ENCODE measurements at places on chromosomes 6 and 20.

DNA sequence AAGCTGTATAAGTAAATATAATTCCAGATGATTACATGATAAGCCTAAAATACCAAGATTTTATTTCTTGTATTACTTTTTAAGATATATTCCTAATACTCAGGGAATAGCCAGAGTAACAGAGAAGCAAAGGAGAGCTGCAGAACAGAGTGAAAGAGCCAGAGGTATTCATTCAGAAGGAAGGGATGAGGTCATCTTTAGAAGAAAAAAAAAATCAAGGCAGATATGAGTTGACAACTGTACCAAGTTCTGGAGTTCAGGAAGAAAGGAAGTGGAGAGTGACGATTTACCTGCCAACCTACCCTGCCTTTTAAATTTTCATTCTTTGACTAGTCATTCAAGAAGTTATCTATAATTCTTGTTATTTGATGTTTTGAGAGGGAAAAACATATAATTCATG lies 28.8 kb upstream of the NHSL1 start:
- DNase-seq: no peak

DNA sequence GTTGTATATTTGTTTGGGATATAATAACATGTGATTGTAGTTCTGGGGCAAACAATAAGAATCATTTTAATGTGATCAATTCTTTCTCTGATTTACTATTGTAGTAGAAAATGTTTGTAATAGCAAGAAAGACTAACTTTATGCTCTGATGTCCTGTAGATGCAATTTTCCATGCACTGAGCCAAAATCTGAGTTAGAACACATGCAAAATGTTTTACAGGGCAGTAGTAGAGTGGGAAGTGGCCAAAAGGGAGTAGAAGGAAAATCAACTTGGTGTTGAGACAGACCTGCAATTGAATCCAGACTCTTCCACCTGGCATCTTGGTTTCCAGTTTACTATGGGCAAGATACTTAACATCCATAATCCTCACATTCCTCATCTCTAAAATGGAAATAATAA lies 93.5 kb upstream of the BMP5 start:
- no peak for DNase-seq

DNA sequence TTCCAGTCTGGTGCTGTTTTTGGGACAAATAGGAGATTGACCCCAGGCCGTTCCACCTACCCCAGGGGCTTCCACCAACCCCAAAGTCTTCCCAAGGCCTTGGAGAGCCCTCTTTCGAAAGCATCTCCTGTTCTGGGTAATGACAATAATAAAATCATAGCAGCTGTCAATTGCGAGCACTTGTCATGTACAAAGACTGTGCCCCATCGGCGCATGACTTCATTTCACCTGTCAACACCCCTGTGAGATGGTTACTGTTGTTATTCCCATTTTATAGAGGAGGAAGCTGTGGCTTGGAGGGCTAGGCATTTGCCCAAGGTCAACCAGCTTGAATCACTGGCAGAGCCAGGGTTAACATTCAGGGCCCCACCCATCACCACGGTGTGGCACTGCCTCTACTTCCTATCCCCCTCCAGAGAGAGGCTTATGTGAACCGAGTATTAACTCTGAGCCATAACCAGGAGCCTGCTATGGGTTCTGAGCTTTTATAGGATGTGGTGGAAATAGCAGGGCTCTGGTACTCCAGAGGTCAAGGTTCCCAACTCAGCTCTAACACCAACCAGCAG lies 51.2 kb downstream of the HNF4A start:
- no peak for DNase-seq

DNA sequence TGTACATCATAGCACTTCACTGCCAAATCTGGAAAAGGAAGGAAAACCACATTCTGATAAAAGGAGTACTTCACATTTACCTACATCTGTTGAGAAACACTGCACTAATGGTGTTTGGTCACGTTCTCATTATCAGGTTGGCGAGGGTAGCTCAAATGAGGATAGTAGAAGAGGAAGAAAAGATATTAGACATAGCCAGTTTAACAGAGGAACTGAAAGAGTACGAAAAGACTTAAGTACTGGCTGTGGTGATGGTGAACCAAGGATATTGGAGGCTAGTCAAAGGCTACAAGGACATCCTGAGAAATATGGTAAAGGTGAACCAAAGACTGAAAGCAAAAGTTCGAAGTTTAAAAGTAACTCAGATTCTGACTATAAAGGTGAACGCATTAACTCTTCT lies 32.0 kb upstream of the GJA10 start:
- DNase-seq: no peak

DNA sequence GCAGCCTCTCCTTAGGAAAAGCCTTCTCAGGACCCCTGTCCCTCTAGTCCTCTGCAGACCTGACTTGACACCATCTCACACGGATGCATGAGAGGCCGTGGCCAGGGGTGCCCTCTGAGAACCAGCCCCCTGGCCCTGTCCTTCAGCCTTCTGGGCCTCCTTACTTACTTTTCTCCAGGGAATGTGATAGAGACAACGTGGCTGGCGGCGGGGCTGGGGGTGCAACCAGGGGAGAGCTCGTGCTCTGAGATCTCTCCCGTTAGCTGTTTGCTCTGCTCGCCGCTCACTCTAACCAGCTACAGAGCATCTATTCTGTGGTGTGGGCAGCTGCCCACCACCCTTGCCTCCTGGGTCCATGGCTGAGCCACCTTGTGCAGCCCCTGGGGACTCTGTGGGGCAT lies 14.7 kb downstream of the GPR31 start:
- no peak for DNase-seq

DNA sequence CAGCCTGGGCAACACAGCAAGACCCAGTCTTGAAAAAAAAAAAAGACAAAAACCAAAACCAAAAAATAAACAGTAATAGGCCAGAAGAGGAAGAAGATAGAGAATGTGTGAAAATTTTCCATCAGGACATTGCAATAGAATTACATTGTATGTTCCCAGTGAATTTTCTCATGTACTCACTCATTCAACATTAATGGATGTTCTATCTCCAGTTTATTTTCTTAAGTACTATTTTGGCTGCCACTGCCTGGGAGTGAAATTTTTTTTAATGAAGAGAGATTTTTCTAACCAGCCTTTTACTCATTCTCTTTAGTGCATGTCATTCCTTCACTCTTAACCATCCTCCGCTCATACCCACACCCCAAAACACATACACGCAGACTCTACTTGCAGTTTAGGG lies 282.8 kb downstream of the ALDH8A1 start:
- DNase-seq: no peak

- DNase-seq: no peak
These were observed 411 bp downstream of the DSN1 start for GRCh38 chr20:36773107-36773596.

- DNase-seq: no peak
These were observed 1.9 kb downstream of the GCNT2 start for GRCh38 chr6:10522929-10523573.

DNA sequence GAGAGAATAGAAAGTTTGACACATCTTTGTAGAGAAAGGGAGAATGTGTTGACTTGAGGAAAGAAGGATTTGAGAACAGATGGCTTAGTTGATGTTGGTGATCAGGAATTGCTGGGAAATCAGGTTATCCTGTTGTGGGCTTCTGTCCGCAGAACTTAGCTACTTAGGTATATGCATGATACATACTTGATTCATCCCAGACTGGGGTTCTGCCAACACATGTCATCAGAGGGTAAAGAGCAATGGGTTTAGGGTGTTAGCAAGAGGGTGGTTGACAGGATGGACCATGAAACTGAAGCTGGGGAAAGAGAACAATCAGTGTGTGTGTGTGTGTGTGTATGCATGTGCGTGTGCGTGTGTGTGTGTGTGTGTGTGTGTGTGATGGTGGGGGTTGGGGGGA lies 50.6 kb upstream of the NELFCD start:
- DNase-seq: no peak

DNA sequence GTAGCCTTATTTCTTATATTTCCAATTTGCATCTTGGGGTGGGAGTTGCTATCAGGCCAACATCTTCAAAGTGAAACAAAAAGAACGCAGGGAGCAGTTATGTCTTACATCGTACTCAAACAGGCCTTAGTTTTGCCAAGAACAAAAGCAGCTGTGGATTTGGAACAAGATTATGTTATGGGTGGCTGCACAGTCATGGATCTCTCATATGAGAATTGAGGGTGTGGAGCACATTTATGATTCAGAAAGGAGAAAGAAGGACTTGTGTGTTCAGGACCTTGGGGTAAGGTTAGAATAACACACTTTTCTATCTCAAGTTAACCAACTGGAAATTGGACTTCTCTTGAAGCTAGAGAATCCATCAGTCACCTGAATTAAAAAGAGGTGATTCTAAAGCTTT lies 259.9 kb downstream of the FOXA2 start:
- no peak for DNase-seq

DNA sequence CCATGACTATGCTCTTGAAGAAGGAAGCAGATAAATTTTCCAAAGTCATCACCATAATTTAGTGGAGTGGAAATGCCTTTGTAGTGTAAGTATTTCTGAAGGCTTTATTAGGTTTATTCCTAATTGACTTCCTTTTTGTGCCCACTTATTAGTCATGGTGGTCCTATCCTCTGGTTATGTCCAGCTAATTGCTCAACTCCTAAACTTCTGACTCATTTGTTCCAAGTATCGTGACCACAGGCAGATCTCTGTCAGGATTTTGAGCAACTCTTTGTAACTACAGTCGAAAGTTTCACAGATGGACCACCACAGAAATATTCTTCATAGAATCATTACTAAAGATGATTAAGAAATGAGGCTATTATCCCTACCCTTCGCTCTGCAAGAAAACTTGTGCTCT lies 315.6 kb upstream of the PTCHD4 start:
- DNase-seq: no peak

DNA sequence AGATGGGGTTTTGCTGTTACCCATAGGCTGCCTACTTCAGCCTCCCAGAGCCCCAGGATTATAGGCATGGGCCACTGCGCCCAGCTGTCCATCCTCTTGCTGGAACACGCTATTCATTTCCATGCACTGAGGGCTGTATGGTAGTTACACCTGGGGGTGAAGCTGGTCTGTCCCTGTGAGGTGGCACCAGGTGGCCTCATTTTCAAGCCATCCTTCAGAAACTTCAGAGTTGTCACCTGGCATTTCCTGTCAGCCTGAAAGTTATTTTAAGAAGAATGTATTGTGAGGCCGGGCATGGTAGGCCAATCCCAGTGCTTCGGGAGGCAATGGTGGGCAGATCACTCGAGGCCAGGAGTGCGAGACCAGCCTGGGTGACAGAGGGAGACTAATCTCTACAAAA lies 147.6 kb downstream of the DTNBP1 start:
- no peak for DNase-seq

DNA sequence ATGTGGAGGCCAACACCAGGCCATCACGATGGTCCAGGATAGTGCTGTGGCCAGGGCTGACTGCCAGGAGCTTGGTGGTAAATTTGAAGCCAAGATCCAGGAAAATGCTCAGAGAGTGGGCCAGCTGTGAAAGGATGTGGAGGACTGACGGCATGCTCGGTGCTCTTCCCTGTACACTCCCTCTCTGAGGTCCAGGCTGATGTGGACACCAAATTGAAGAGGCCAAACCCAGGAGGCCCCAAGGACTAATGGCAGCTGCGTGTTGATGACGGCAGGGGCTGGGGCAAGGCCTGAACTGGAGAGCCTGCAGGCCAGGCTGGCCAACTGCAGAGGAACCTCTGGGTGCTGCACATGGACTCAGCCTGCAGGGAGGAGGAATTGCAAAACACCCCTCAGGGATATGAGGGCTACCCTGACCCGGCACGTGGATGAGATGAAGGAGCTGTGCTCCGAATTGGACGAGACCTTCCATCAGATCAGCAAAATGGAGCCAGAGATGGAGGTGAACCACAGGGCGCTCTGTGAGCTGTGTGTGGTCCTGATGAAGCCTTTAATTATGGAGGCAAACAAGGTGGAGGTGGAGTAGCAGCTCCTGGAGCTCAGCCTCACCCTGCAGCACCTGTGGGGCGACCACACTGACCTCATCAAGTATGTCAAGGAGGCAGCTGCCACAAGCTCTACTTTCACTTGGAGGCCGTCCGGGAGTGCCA lies 6.9 kb upstream of the RAET1E start:
- DNase-seq: no peak

GRCh38 chr6:151044465-151045441 lies 179.3 kb downstream of the MTHFD1L start:
- DNase-seq: peak; percentile 76

DNA sequence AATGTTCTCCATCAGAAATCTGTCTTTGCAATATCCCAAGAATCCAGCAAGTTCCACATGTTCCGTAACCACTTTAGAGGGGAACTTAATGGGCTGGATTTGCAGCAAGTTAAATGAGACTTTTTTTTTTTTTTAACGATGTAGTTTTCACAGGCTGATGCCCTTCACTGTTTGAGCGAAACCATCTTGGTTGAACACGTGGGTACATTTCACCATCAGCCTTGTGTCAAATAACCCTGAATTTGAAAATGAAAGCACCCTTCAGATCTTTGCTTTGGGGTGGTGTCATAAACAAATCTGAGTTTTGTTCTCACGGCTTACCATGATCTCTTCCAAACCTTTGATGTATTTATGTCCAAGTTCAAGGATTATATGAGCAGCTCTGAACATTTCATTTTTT lies 73.7 kb upstream of the EXOC2 start:
- no peak for DNase-seq

DNA sequence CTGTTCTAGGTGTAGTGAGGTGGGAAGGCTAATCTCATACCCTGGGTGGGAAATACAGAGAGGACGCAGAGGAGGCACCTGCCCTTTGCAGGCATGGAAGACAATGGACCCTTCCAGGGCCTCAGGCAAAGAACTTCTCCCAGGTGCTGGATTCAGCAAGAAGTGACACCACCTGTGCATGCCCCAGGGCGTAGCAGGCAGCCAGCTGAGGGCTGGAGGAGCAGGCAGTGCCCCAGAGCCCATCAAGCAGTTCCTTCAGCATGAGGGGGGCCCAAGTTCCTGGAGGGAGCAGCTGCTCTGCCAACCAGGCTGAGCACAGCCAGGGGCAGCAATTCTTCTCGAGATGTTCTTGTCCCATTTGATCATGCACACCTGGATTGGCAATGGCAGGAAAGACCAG lies 170.3 kb upstream of the PDE10A start:
- DNase-seq: no peak

GRCh38 chr6:40334496-40335270 lies 252.5 kb downstream of the LRFN2 start:
- no peak for DNase-seq

GRCh38 chr6:21791056-21791455 lies 197.5 kb downstream of the SOX4 start:
- DNase-seq: no peak

Measured in NCI-H748 treated with DMSO at 0.1 percent for 48 hours (cell line).